Left lobe of liver (tissue), 2 donors: ENCODE measurements at places on chromosomes 4 and X. TPM values are rescaled to one million over a fixed set of nuclear protein-coding genes. Genes with fewer than 3 reads are reported as not detected.

RASSF6 gene
- 0.23 TPM for total RNA-seq

RASGEF1B gene
- 23.6 TPM for total RNA-seq

DNA sequence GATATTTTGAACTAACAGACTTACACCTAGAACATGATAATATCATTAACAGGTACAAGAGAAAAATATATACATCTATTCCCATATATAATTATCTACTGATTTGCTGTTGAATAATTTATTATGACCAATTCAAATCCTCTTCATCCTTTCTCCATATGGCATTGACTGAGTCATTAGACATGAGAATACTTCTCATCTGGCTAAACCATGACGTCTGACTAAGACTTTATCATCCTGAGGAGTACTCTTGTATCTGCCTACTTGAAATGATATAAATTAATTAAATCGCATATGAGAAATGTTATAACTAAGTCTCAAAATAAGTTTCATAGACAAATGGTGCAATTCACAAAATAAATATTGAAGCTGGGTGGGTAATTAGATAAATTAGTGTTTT lies 67.4 kb downstream of the EMCN start:
- DNase-seq, result no peak

GRCh38 chr4:142975618-142976017 lies 129.5 kb upstream of the INPP4B start:
- no peak for DNase-seq

- DNase-seq, result no peak
Observed at GRCh38 chr4:40856277-40856839, 106.6 kb downstream of the NSUN7 start.

MAGEA11 gene
- not detected for total RNA-seq

CAPN6 gene
- 0.28 TPM for total RNA-seq

GRCh38 chr4:61877893-61878292 lies 677.8 kb downstream of the ADGRL3 start:
- no peak for DNase-seq

GRCh38 chr4:1770245-1770644 lies 22.8 kb upstream of the FGFR3 start:
- no peak for DNase-seq

GRCh38 chrX:47162927-47163583 lies 18.0 kb downstream of the RBM10 start:
- no peak for DNase-seq

DNA sequence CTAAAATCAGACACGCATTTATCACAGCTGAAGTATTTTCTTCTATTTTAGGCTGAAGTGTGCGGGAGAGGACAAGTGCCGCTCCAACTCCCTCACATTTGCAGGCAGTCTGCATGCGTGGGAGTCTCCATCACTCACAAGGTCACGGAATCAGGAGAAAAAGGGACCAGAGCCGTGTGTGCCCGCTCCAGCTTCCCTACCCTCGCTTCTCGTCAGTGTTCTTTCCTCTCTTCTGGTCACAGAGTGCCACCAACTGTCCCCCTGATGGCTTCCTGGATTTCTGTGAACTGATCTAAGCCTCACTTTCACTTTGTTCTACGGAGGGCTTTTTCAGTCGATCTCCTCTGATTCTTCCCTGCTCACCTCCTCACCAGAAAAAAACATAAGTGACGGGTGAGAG lies 407.4 kb upstream of the AADAT start:
- no peak for DNase-seq

- peak; percentile 69 for DNase-seq
Observed at GRCh38 chr4:87219632-87220093, 755 bp downstream of the KLHL8 start.

- DNase-seq, result no peak
Observed at GRCh38 chrX:110086162-110086915, 83.4 kb downstream of the TMEM164 start.

DNA sequence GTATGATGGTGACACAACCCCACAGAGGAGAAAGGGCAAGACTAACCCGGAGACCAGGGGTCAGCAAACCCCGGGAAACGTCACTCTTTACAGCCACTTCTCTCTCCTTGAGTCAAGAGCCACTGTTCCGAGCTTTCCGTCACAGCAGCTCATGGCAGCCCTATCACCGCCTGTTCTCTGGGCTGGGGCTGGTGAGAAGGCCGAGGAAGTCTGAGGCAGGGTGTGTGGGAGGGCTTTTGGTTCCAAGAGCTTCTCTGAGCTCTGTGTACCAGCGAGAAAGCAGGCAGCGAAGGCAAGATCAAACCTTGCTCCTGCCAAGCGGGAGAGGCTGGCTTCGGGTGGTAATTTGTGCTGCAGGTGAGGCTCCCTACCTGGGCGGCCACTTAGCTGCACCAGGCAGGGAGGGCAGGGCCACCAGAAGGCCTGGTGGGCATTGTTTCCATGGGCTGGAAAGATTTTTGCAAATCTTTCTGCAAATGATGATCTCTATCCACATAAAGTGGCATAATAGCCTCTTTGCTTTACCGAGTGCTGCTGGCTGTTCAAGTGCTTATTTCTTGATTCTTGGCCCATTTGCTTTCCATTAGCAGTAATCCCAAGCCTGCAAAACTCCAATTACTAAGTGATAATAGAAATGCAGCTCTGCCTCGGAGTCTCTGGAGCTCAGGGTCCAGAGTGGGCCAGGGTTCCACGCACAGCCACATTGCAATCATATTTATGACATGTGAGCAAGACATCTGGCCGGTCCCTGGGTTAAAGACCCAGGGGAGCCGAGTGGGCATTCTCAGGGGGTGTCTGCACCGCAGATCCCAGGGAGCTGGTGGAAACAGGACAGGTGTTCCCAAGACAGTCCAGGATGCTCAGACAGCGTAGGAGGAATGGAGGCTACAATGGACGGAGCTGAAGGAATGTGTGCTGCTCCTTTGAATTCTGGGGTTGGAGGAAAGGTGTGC lies 41.5 kb downstream of the DCTD start:
- no peak for DNase-seq

DNA sequence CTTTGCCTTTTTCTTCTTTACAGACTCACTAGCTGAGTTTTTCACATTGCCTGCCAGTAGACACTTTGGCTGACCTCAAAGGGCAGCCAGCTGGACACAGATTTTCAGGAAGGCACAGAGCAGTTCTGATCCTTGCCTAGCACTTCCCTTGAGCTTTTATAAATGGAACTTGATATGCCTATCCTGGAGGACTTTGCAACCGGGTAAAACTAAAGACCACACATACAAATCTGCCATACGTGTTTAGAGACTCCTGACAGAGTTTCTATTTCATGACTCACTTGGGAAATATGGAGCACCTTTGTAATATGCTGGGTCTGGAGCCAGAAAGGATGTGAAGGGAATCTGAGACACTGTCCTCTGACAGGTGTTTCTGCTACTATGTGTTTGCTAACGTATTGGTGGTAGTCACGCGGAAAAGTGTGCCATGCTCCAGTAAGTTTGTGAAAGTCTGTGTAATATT lies 56.7 kb upstream of the RASSF6 start:
- DNase-seq, result no peak

KDR gene
- 13.5 TPM for total RNA-seq

SPIN2A gene
- total RNA-seq, result 0.28 TPM

TBC1D8B gene
- total RNA-seq, result 7.7 TPM

DNA sequence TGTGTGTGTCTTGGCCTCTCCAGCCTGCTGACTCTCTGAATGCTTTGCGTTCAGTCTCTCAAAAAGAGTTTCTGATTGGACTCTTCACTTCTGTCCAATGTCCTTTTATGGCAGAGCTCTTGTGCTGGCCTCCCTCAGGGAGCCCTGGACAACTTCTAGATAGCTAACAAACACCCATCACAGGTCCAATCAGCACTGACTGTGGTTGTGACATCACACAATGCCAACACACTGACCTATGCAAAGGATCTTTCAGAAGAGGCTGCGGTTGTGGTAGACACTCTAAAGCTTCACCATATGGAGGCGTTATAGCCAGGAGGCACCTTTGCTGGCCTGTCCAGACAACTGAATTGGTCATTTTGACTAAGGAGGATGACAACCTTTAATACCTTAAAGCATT lies 53.8 kb upstream of the LSM6 start:
- no peak for DNase-seq

VGLL1 gene
- not detected for total RNA-seq

MCUB gene
- total RNA-seq, result 1.8 TPM

MAGEA10 gene
- total RNA-seq, result not detected

DNA sequence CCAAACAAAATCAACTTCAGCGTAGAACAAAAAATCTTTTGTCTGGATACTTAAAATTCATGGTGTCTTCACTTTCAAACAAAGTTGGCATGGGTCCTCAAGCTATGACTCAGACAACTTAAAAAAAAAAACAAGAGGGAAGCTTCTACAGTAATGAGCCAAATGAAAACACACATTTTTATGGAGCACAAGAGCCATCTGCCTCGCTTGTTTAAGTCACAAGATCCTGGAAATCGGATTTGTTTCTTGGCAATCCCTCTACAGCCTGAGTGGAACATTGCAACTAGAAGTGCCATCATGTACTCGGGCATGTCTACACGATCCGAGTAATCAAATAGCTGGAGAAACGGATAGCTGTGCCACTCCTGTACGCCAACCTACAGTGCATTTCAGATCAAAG lies 22.6 kb downstream of the LAMP2 start:
- DNase-seq, result no peak

DNA sequence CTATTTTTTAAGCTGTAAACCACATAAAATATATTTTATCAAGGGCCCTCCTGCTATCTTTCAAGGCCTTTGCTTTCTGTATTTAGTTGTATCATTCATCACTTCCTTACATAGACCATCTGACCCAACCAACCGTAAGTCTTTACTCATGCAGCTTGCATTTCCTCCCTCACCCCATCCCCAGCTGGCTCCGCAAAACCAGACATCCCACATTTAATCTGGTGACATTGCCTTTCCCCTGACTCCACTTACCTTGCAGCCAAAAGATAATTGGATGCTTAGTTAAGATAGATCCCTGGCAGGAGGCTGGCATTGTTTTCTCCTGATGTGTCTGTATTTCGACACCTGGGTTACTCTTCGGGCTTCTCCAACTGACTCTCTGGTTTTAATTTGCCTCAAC lies 183.7 kb upstream of the LDB2 start:
- DNase-seq, result no peak

DNA sequence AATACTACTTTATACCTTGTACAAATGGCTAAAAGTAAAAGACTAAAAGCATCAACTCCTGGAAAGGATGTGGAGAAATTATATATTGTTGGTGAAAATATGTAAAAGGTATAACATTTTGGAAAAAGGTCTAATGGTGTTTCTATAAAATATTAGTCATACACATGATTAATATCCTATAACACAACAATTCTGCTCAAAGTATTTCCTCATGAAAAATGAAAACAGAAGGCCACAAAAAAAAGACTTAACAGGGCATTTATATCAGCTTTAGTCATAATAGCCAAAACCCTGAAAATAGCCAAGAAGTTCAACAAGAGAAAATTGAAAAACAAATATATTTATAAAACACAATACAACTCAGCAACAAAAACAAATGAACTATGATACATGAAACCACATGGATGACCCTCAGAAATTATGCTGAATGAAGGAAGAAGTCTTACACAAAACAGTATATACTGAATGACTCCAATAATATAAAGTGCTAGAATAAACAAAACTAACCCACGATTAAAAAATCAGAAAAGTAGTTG lies 38.8 kb downstream of the TBCK start:
- DNase-seq, result no peak

ETDA gene
- total RNA-seq, result not detected

- DNase-seq, result no peak
Observed at GRCh38 chrX:50877310-50877709, 33.2 kb upstream of the BMP15 start.

- DNase-seq, result no peak
Observed at GRCh38 chr4:1608821-1609500, 75.2 kb downstream of the FAM53A start.

PAGE2 gene
- total RNA-seq, result not detected

- no peak for DNase-seq
Observed at GRCh38 chr4:184845367-184846021, 19.7 kb upstream of the ACSL1 start.

- no peak for DNase-seq
Observed at GRCh38 chrX:30296408-30297254, 12.6 kb downstream of the NR0B1 start.

- DNase-seq, result no peak
Observed at GRCh38 chrX:70479247-70479921, 34.7 kb downstream of the DLG3 start.

DNA sequence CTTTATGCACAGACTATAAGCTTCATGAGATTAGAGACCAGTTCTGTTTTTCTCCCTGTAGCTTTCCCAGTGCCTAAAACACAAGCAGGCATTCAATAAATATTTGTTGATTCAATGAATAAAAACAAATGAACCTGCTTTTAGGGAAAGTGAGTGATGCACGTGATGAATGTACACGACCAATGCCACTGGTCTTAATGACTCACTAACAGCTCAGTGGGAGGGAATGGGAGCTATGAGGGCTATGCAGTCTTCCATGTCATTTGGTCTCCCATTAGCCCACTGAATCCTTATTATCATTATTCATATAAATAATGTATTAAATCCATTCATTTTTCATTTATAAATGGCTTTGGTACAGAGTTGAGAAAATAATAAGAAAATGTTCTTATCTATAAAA lies 247.4 kb downstream of the FBXO8 start:
- DNase-seq, result no peak

- no peak for DNase-seq
Observed at GRCh38 chrX:41543668-41544067, 96.5 kb downstream of the NYX start.

- no peak for DNase-seq
Observed at GRCh38 chr4:183399616-183400015, 44.8 kb upstream of the CDKN2AIP start.

CISD2 gene
- 32.4 TPM for total RNA-seq

GRCh38 chrX:49237060-49237459 lies 1.8 kb downstream of the CCDC22 start:
- DNase-seq, result no peak

- no peak for DNase-seq
Observed at GRCh38 chrX:23012162-23012561, 12.4 kb downstream of the DDX53 start.

- DNase-seq, result peak; percentile 10
Observed at GRCh38 chr4:183343730-183344129, 21.5 kb upstream of the CLDN24 start.

FGF13 gene
- total RNA-seq, result 0.55 TPM
